Myometrial cell (primary cell): ENCODE measurements at places on chromosomes 4 and X. TPM values are rescaled to one million over a fixed set of nuclear protein-coding genes. Genes with fewer than 3 reads are reported as not detected.

Gene PPA2
- 62.9 and 110 TPM in 2 replicates for total RNA-seq

Gene HTT
- 17.9 and 22.2 TPM in 2 replicates for total RNA-seq

Gene RBM46
- total RNA-seq, result not detected in 2 replicates

Gene MTCP1
- 0.86 and 1.4 TPM in 2 replicates for total RNA-seq

Gene CFAP99
- not detected in 2 replicates for total RNA-seq

Gene SMIM31
- total RNA-seq, result not detected in 2 replicates

Gene CT45A6
- not detected in 2 replicates for total RNA-seq

Gene GRIA3
- 1.1 TPM in 1 of 2 replicates, not detected in the other for total RNA-seq

Gene TMA16
- total RNA-seq, result 29.4 and 46.1 TPM in 2 replicates

Gene NSDHL
- 58.7 and 72.1 TPM in 2 replicates for total RNA-seq

Gene ETDB
- total RNA-seq, result not detected in 2 replicates

Gene C4orf54
- total RNA-seq, result not detected in 2 replicates

Gene PPBP
- not detected in 2 replicates for total RNA-seq

Gene EBP
- total RNA-seq, result 204 and 222 TPM in 2 replicates

Gene TRO
- total RNA-seq, result 5.8 and 20.7 TPM in 2 replicates

Gene PFKFB1
- 0.18 TPM in 1 of 2 replicates, not detected in the other for total RNA-seq

Gene PRMT9
- 10.5 and 12.1 TPM in 2 replicates for total RNA-seq

Gene HS6ST2
- under 0.01 TPM in 1 of 2 replicates, not detected in the other for total RNA-seq

Gene RTL9
- total RNA-seq, result 0.18 TPM in 1 of 2 replicates, not detected in the other

Gene FGFR3
- total RNA-seq, result 0.29 and 0.89 TPM in 2 replicates

Gene STARD8
- 2.8 and 5.5 TPM in 2 replicates for total RNA-seq

Gene EIF2S3
- total RNA-seq, result 209 and 243 TPM in 2 replicates

Gene ZNF518B
- total RNA-seq, result 13.3 and 30.7 TPM in 2 replicates

Gene DOK7
- total RNA-seq, result not detected in 2 replicates

Gene GPR173
- 1.2 and 1.9 TPM in 2 replicates for total RNA-seq

Gene SLC38A5
- total RNA-seq, result 62.4 and 76.1 TPM in 2 replicates

Gene DCX
- total RNA-seq, result not detected in 2 replicates

Gene P2RY4
- not detected in 2 replicates for total RNA-seq

Gene PASD1
- total RNA-seq, result not detected in 2 replicates

Gene IL13RA1
- total RNA-seq, result 28.8 and 35.8 TPM in 2 replicates

Gene TMEM271
- total RNA-seq, result not detected in 2 replicates

Gene ADAMTS3
- total RNA-seq, result 2.1 and 2.3 TPM in 2 replicates

Gene F8A2
- total RNA-seq, result not detected in 2 replicates

Gene ANXA5
- 804 and 838 TPM in 2 replicates for total RNA-seq

Gene SPINK2
- total RNA-seq, result not detected in 2 replicates

Gene MAGEA1
- not detected in 2 replicates for total RNA-seq

Gene DNAAF6
- not detected in 2 replicates for total RNA-seq

Gene ALAS2
- total RNA-seq, result not detected in 2 replicates

Gene TGIF2LX
- not detected in 2 replicates for total RNA-seq

Gene NAA10
- total RNA-seq, result 148 and 181 TPM in 2 replicates

Gene GPR50
- total RNA-seq, result not detected in 2 replicates

Gene TCEAL6
- total RNA-seq, result not detected in 2 replicates

Gene ATP2B3
- total RNA-seq, result not detected in 2 replicates

Gene CXCL5
- total RNA-seq, result 1.7 and 2.7 TPM in 2 replicates

Gene TSPAN7
- total RNA-seq, result not detected in 2 replicates

Gene TMSB15C
- total RNA-seq, result 0.35 and 3.2 TPM in 2 replicates

Gene SHROOM3
- total RNA-seq, result 4.8 and 6.6 TPM in 2 replicates

Gene GATA1
- not detected in 2 replicates for total RNA-seq

Gene TBC1D25
- total RNA-seq, result 8.7 and 10.7 TPM in 2 replicates

Gene COL4A6
- total RNA-seq, result 26.1 and 30.6 TPM in 2 replicates

Gene NEUROG2
- total RNA-seq, result not detected in 2 replicates

Gene SYN1
- 0.18 and 0.29 TPM in 2 replicates for total RNA-seq

Gene ZNF718
- total RNA-seq, result 0.86 and 3.4 TPM in 2 replicates

Gene CPLX1
- 0.86 TPM in 1 of 2 replicates, not detected in the other for total RNA-seq

Gene CSAG1
- total RNA-seq, result not detected in 2 replicates

Gene SRPK3
- 0.35 TPM in 1 of 2 replicates, not detected in the other for total RNA-seq

Gene MAGEA2B
- total RNA-seq, result not detected in 2 replicates

Gene PRDM5
- 6.3 and 9.9 TPM in 2 replicates for total RNA-seq

Gene FAM184B
- not detected in 2 replicates for total RNA-seq
